ENCODE measurements at places on chromosomes 13 and 19.

DNA sequence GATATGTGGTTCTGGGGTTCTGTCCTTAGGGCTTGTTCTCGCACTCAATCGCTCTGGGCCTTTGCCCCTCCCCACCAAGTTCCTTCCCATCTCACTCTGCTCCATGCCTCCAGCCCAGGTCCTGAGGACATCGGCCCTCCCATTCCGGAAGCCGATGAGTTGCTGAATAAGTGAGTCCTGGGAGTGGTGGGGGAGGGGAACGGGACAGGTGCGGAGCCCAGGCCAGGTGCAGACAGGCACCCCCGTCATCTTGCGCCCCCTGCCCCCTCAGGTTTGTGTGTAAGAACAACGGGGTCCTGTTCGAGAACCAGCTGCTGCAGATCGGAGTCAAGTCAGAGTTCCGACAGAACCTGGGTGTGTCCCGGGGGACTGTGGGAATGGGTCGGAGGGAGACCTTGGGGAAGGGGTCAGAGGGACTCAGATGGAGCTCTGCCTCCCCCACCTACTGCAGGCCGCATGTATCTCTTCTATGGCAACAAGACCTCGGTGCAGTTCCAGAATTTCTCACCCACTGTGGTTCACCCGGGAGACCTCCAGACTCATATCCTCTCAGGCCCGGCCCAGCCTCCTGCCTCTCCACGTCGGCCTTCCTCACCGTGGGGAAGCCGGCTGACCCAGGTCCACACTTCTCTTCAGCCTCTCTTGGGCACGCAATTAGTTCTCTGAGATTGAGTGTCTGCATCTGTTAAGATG lies 10.1 kb downstream of the FUZ start:
- no peak for DNase-seq

GRCh38 chr19:36081894-36082293 lies 27.2 kb downstream of the WDR62 start:
- no peak for DNase-seq

DNA sequence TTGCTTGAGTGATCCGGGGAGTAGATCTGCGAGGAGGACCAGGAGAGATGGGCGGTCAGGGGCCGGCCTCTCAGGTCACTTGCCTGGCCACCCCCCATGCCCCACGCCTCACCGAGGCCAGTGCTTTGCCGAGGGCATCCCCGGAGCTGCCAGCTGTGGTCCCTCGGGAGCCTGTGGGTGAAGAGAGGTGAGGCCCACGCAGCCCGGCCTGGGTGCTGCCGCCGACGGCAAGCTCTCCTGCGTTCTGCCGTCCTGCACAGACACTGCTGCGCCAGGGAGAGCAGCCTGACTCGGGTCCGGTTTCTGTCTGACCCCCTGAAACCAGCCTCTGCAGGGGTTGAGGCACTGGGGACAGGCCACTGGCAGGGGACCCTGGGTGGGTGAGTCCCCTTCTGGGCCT lies 15.8 kb upstream of the UQCR11 start:
- no peak for DNase-seq

- no peak for DNase-seq
Observed at GRCh38 chr19:38190061-38190460, 34.0 kb downstream of the DPF1 start.

- DNase-seq: no peak
Observed at GRCh38 chr13:90928109-90928508, 419.4 kb upstream of the MIR17HG start.

- no peak for DNase-seq
Observed at GRCh38 chr13:113669231-113669754, 2.3 kb downstream of the GRK1 start.

DNA sequence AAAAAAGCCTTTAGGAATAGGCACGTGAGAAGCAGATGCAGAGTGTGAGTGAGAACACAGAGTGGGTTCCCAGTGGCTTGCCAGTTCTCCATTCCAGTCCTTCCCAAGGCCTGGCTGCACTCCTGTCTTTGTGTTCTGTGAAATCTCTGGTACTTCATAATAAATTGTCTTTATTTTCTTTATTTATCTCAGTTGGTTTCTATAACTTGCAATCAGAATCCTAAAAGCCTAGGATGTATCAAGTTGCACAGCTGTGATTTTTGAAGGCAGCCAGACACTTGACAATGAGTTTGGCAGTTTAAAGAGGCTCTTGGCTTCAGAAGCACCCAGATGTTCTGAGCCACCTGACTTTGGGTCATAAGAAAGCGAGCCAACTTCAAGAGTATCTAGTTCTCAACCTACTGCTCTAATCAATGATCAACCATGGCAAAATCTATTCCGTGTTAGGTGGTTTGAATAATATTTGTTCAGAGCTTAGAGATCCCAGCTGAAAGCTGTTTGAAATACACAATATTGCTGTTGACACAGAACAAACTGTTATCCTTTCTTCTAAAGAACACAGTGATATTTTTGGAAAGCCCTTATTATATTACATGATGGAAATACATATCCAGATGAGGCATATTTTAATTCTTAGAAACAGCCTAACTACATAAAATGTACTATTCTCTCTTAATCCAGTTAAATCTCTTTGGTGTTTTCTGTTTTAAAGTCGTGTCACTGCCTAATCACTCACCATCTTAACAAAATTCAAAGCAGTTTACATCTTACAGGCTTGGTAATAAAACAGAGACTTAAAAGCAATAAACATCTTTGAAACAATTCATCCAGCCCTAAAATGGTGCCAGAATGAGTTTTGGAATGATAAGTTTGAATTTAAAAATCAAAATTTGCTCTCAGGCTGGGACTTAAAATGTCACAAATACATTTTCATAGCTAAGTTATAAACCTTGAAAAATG lies 483.0 kb upstream of the NBEA start:
- no peak for DNase-seq

GRCh38 chr19:46736531-46737297 lies 9.1 kb upstream of the FKRP start:
- no peak for DNase-seq

GRCh38 chr19:58170860-58171259 lies 12.0 kb upstream of the ZNF274 start:
- peak; percentile 17 for DNase-seq

GRCh38 chr13:48891586-48891985 lies 84.1 kb upstream of the FNDC3A start:
- DNase-seq: peak; percentile 65

DNA sequence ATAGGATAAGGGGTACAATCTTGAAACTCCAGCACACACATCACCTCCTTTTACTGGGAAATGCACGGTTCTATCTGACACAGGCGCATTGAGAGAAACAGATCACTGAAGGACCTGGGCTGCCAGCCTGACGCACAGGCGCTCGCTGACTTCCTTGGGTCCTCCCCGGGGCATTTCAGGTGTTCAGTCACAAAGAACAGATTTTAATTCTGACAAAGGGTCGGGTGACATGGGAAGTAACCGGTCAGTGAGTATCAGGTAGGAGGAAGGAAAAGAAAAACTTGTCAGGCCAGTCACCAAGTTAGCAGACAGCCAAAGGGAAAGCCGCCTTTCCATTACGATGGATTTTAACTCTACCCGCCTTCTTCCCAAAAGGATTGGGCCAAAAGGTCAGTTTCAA lies 39.6 kb downstream of the INSR start:
- no peak for DNase-seq

Measured in fibroblast of pulmonary artery (primary cell).